ENCODE measurements at places on chromosomes 3 and 15. TPM values are rescaled to one million over a fixed set of nuclear protein-coding genes. Genes with fewer than 3 reads are reported as not detected.

The TATDN2 gene
- 48.7 TPM for total RNA-seq

The GOLGA8G gene
- total RNA-seq = not detected

The KCNH8 gene
- not detected for total RNA-seq

DNA sequence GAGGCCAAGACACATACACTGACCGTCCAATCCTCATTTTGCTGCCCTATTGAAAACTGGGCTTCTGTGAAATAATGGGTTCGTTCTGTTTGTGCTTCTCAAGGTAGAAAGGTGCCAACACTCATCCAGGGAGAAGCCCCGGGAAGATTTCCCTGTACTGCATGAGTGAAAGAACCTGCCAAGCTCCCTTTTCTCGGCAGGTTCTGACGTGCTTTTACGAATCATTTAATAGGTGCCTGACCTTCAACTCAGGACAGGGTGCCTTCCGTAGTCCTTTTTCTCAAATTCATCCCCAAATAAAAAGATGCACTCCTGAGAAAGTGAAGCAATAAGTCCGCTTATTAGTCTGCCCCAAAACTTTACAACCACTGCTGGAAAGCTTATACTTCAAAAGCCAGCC, 64.2 kb downstream of the B3GNT5 start:
- no peaks in the 10 kb centered on the region for H3K27me3 ChIP-seq
- no peak for DNase-seq
- H3K27ac ChIP-seq = no peak overlapping the region
- H3K4me1 ChIP-seq = no peaks in the 10 kb centered on the region
- H3K4me3 ChIP-seq = no peak overlapping the region
- H3K36me3 ChIP-seq = peaks cover 8% of the 10 kb centered on the region

GRCh38 chr15:59011262-59011952, 23.9 kb downstream of the RNF111 start:
- H3K27ac ChIP-seq = no peak overlapping the region
- DNase-seq = no peak
- no peaks in the 10 kb centered on the region for H3K27me3 ChIP-seq
- no peak overlapping the region for H3K4me3 ChIP-seq
- no peaks in the 10 kb centered on the region for H3K4me1 ChIP-seq
- H3K36me3 ChIP-seq = peaks cover 9% of the 10 kb centered on the region
